Activated CD4-positive, alpha-beta memory T cell treated with anti-CD3 and anti-CD28 coated beads, Interleukin-2, amount 10 ng/mL, durations not matched to agents 7 days and 5 days (primary cell): ENCODE measurements at places on chromosomes 11 and 22. TPM values are rescaled to one million over a fixed set of nuclear protein-coding genes. Genes with fewer than 3 reads are reported as not detected.
A peak's percentile ranks its signal among the peaks of the same experiment; 100 is the strongest.

DNA sequence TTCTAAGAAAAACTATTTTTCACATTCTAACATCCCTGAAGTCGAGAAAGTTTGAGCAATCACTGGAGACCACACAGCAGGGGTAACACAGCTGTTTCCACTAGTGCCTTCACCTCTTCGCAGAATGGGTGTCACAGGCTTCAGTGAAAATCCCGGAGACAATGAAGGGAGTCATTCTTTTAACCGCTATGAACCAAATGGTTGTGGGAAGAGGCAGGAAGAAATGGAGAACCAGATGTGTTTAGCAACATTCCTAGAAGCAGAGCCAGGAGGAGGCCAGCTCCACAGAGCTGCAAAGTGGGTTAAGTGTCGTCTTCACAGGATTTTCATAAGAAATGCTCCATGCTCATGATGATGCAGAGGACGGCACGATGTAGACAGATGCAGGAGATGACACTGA, 221.1 kb downstream of the LARGE1 start:
- H3K4me1 ChIP-seq = no peaks in the 10 kb centered on the region
- no peak overlapping the region for H3K27ac ChIP-seq
- no peak overlapping the region for H3K4me3 ChIP-seq
- no peaks in the 10 kb centered on the region for H3K27me3 ChIP-seq

DNA sequence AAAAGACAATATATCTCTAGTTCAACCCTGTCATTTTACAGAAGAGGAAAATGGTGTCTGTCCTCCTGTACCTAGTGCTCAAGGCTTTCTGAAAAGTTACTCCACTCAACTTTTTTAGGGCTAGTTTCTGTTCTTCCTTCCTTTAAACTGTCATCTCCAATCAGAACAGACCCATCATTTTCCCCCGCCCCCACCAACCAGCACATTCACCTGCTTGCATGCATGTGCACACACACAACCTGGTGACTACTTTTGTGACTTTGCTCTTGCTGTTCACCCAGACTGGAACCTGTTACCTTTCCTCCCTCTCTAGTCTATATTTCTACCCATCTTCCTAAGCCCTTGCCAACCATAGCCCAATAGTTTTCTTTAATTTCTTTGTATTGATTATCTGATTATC, 5.6 kb downstream of the FBXO7 start:
- peaks cover 17% of the 10 kb centered on the region for H3K36me3 ChIP-seq
- H3K27me3 ChIP-seq = no peaks in the 10 kb centered on the region
- H3K27ac ChIP-seq = no peak overlapping the region

DNA sequence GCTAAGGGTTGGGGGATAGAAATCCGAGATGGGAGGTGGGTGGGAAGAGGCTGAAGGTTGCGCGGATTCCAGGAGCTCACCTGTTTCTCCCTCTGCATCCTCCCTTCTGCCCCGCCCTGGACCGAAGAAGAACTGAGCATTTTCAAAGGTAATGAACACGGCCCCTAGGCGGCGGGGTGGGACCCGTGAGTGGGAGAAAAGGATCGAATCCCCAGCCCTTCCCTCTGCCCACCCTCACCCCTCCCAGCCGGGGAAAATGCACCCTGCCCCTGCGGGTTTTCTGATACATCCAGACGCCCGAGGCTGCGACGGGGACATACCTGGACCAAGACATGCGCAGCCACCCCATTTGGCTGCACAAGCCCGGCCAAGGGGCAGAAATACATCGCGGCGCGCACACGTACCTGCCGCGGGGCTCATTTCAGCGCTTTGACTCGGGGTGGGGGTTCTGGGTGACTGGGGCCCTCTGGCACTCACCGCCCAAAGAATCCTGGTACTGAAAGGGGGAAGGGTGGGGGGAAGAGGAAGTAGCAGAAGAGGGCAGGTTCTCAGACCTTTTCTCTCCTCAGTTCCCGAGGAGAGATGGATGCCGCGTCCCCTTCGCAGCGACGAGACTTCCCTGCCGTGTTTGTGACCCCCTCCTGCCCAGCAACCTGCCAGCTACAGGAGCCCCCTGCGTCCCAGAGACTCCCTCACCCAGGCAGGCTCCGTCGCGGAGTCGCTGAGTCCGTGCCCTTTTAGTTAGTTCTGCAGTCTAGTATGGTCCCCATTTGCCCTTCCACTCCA, 6.0 kb downstream of the VSIG2 start:
- peak overlapping the region; percentile 89 for H3K27ac ChIP-seq
- H3K36me3 ChIP-seq = no peaks in the 10 kb centered on the region
- peak; percentile 50 for DNase-seq
- peaks cover 9% of the 10 kb centered on the region for H3K27me3 ChIP-seq
- peak overlapping the region; percentile 95 for H3K4me3 ChIP-seq

GRCh38 chr11:12421386-12421785, 44.0 kb downstream of the PARVA start:
- no peaks in the 10 kb centered on the region for H3K4me1 ChIP-seq
- H3K4me3 ChIP-seq = no peak overlapping the region
- H3K36me3 ChIP-seq = no peaks in the 10 kb centered on the region
- peaks cover 2% of the 10 kb centered on the region for H3K27me3 ChIP-seq

Gene B3GAT1
- total RNA-seq = 10.5 TPM

DNA sequence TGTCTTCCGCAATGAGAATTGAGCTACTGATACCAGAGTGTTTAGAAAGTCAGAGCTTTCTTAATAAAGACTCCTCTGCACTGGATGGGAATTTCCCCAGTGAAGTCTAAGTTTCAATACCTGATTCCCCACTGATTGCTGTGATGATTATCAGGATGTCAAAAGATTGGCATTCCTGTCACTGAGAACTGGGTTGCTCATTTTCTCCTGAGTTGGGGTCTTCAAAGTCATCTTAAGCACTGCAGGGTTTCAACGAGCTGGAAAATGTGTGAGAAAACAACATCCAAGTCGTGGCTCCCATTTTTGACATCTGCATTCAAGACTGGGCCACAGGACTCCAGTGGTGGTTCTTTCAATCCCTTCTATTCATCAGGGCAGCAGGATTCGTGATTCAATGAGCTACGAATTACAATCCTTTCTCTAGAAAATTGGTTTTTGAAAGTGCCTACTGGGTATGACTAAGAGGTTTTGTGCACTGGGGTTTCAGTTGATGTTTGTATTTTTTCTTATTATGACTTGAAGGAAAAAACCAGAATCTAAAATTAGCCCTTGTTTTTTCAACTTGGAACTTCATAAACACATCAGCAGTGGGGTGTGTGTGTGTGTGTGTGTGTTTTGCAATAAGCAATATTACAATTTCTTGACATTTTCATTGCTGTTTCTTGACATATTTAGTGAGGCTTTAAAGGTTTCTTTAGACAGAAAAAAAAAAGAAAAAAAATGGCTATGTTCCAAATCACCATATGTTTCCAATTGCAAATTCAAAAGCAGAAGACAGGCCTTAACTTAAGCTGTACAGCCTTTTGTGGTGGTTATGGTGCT, 233.0 kb downstream of the FAM76B start:
- no peak overlapping the region for H3K4me3 ChIP-seq
- H3K27me3 ChIP-seq = peaks cover 4% of the 10 kb centered on the region
- H3K36me3 ChIP-seq = peaks cover 2% of the 10 kb centered on the region
- H3K4me1 ChIP-seq = peaks cover 21% of the 10 kb centered on the region

Gene KRTAP5-11
- total RNA-seq = not detected

DNA sequence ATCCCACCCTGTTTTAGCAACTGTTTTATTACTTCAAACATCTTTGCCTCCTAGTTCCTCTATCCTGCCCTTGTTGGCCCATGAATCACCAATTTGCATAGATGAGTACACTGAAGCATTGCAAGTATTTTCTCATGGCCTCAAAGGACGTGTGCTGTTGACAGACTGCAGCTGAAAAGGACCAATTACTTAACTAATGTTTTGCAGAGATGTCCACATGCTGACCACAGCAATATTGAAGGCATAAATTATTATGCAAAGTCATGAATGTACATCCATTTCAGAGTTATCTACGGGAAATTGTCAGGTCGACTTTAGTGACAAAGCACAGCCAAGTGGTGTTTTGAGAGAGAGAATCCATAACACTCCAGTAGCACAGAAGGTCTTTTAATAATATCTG, 64.8 kb downstream of the CADM1 start:
- H3K36me3 ChIP-seq = no peaks in the 10 kb centered on the region
- H3K27ac ChIP-seq = no peak overlapping the region
- no peak for DNase-seq
- H3K27me3 ChIP-seq = no peaks in the 10 kb centered on the region
- no peaks in the 10 kb centered on the region for H3K4me1 ChIP-seq

DNA sequence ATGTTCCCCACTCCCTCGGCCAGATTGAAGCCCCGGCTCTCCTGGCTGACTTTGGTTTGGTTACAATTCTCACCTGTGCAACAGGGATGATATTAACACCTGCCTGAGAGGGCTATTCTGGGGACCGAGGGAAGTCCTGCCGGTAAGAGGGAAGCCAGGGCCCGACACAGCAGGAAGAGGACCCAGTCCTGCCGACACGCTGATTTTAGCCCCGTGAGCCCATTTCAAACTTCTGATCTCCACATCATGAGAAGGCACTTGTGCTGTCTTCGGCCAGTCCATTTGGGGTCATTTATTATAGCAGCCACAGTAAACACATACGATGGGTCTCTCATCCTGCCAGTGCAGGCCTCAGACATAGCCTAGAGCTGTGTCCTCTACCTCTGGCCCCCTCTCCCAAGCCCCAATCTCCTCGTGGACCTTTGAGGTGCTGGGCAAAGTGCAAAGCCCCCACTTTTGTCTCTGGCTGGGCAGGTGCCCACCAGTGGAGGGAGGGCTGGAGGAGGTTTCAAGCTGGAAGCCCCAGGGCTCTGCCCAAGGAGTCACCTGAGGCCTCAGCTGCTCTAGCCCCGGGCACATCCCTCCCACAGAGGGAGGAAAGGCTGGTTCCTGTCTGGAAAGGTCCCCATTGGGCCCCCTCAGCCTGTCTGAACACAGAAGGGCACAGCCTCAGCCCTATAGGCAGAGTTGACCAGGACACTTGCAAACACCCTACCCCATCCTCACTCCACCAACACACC, 59.1 kb upstream of the FGF3 start:
- H3K36me3 ChIP-seq = no peaks in the 10 kb centered on the region
- no peak for DNase-seq
- H3K4me1 ChIP-seq = no peaks in the 10 kb centered on the region
- no peak overlapping the region for H3K27ac ChIP-seq
- H3K4me3 ChIP-seq = no peak overlapping the region

Gene TNNT3
- 9.7 TPM for total RNA-seq

Gene CSF2RB
- total RNA-seq = 2.3 TPM

DNA sequence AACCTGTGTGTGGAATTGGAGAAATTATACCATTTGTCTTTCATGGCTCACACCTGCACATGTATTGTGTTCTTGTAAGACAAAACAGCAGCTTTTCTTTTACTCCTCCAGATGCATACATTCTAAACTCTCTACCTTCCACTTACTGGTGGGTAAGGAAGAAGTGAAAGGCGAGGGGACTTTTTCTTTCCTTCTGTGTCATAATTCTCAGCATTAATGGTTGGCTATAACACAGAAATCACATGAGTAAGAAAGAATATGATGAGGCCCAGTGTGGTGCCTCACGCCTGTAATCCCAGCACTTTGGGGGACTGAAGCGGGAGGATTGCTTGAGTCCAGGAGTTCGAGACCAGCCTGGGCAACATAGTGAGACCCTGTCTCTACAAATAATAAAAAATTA, 57.8 kb upstream of the SHANK2 start:
- H3K4me1 ChIP-seq = no peaks in the 10 kb centered on the region
- H3K4me3 ChIP-seq = no peak overlapping the region
- H3K27ac ChIP-seq = no peak overlapping the region
- no peaks in the 10 kb centered on the region for H3K27me3 ChIP-seq
- no peaks in the 10 kb centered on the region for H3K36me3 ChIP-seq
- no peak for DNase-seq

DNA sequence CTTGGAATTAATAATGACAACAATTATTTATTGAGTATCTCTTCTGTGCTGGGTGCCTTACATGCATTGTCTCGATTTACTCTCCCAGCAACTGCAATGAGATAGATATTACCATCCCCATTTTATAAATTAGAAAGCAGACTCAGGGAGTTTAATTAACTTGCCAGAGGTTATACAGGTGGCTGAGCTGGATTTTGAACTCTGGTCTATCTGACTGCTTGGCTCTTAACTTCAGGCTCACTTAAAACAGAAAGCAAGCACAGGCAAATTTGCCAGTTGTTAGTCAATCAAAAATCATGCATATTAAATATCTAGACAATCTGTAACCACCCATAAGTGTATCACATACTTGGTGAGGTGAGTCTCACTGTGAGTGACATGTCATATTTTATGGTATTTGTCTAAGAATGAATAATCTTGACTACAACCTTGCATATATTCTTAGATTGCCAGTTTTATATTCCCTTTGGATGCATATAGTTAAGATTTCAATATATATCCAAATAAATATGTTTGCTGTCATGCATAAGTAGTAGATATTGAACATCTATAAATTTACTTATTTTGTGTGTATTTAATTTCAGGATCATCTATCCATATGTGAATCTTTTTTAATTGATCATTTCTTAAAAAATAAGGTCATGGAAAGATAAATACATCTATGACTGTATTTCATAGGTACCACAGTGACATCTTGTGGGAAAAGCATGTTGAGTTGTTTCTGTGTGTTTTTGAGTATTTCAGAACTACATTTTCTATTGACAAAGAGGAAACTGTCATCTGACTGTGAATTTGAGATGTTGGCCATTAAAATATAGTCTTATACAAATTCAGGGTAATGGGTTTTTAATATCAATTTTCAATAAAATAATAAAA, 112.0 kb upstream of the ARHGAP42 start:
- H3K27me3 ChIP-seq = no peaks in the 10 kb centered on the region
- H3K4me1 ChIP-seq = no peaks in the 10 kb centered on the region
- no peaks in the 10 kb centered on the region for H3K36me3 ChIP-seq
- no peak overlapping the region for H3K27ac ChIP-seq

DNA sequence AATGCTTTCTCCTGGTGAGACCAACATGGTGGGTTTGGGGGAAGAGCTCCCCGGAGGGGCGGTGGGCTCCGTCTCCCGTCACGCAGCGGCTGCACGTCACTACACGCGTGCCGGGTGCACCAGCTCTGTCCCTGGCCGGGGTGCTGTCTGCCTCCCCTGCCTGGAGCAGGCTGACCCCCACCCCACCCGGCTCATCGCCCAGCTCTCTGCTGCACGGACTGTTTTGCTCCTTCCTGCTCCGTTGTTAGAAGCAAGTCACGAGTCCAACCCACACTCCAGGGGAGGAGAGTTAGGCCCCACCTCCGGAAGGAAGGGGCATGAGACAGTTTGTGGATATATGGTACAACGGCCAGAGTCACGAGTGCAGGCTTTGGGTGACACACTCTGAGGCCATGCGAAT, 364.9 kb downstream of the BRD1 start:
- H3K36me3 ChIP-seq = no peaks in the 10 kb centered on the region
- DNase-seq = peak; percentile 23
- H3K27ac ChIP-seq = no peak overlapping the region
- no peaks in the 10 kb centered on the region for H3K27me3 ChIP-seq
- no peak overlapping the region for H3K4me3 ChIP-seq

Gene RAPSN
- total RNA-seq = 0.65 TPM

Gene ENTHD1
- 0.13 TPM for total RNA-seq

DNA sequence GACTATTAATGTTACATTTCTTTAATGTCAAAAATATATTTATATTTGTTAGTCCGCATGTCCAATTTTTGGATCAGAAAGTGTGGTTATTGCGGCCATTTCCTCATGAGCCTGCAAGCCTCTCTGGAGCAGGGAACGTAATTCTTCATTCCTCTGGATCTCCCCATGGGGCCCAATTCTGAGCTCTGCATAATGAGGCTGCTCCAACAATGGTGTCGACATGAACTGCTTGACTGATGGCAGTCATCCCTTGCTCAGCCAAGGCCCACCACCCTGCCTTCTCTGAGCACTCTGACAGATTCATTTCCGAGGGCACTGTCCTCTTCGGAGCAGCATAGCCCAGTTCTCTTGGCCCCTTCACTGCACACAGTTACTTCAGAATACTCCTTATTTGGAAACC, 3.1 kb upstream of the HEPACAM start:
- no peak for DNase-seq
- no peaks in the 10 kb centered on the region for H3K36me3 ChIP-seq
- no peak overlapping the region for H3K4me3 ChIP-seq
- H3K27ac ChIP-seq = no peak overlapping the region
- peaks cover 9% of the 10 kb centered on the region for H3K27me3 ChIP-seq
- peaks cover 6% of the 10 kb centered on the region for H3K4me1 ChIP-seq

Gene INPPL1
- 138 TPM for total RNA-seq
